ENCODE measurements at places on chromosomes 3 and 15. TPM values are rescaled to one million over a fixed set of nuclear protein-coding genes. Genes with fewer than 3 reads are reported as not detected.

GRCh38 chr15:27254055-27254454 lies 283.1 kb downstream of the GABRG3 start:
- DNase-seq: no peak

DNA sequence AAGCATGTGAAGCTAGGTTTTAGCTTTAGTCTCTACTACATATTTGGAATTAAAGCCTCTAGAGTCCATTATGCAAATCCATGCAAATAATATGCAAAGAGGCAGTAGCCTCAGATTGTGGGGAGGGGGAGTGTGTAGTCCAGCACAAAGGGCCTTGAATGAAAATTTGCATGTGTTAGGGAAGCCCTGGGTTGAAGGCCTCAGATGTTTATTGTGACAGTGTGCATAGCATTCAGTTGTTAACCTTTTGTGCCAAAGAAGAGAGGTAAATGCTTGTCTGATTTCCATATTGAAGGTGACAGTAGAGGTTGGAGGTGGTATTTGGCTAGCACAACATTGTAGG lies 24.5 kb upstream of the BFSP2 start:
- no peak for DNase-seq

GRCh38 chr3:59540241-59540640 lies 490.4 kb upstream of the CFAP20DC start:
- no peak for DNase-seq

GRCh38 chr3:116630494-116630893 lies 79.1 kb upstream of the TUSC7 start:
- DNase-seq: no peak

GRCh38 chr3:150179330-150179729 lies 208.6 kb upstream of the PFN2 start:
- no peak for DNase-seq

Gene NUP210
- total RNA-seq: 62.8 TPM

Gene MOBP
- not detected for total RNA-seq

Gene CILP
- 0.83 TPM for total RNA-seq

Gene DZIP1L
- 15.0 TPM for total RNA-seq

Gene OR5K2
- total RNA-seq: not detected

Measured in spleen (tissue), 13 donors.